CMK (cell line): ENCODE measurements at places on chromosomes 12 and 14.

GRCh38 chr12:13097491-13098011, 5.9 kb downstream of the GSG1 start:
- no peak for DNase-seq

DNA sequence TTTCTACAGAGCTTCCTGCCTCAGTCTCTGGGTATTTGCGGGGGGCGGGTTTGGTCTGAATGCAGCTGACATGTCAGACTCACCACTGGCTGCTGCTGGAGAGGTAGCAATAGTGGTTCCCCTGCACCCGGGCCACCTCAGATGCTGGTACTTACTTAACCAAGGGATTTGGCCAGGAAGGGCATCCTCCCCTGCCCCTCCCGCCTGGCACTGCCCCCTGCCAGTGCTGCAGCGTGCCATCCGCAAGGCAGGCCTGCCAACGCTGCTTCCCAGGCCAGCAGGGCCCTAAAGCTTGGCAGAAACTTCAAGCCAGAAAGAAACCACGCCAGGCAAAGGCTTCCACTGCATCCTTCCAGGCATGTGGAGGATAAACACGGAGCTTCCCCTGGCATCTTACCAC, 22.1 kb downstream of the RAB35 start:
- DNase-seq, result no peak

GRCh38 chr12:51864833-51865670, 16.5 kb upstream of the FIGNL2 start:
- DNase-seq, result no peak

GRCh38 chr12:29578731-29579130, 81.2 kb upstream of the OVCH1 start:
- no peak for DNase-seq

GRCh38 chr14:73008501-73008900, 18.4 kb downstream of the ZFYVE1 start:
- DNase-seq, result no peak

DNA sequence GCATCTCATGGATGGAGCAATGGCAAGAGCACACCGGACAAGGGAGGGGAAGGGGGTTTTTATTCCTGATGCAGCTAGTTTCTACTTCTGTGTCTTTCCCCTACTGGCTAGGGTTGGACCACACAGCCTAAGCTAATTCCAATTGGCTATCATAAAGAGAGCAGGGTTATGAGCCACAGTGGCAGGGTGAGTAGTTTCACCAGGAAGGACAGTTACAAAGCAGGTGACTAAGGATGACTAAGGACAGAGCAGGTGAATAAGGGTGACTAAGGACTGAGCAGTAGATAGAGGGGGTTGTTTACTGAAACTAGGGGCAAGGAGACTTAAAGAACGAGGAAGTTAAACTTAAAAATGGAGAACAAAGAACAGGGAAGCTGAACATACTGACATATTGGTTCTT, 321.4 kb upstream of the SEL1L start:
- DNase-seq, result no peak

DNA sequence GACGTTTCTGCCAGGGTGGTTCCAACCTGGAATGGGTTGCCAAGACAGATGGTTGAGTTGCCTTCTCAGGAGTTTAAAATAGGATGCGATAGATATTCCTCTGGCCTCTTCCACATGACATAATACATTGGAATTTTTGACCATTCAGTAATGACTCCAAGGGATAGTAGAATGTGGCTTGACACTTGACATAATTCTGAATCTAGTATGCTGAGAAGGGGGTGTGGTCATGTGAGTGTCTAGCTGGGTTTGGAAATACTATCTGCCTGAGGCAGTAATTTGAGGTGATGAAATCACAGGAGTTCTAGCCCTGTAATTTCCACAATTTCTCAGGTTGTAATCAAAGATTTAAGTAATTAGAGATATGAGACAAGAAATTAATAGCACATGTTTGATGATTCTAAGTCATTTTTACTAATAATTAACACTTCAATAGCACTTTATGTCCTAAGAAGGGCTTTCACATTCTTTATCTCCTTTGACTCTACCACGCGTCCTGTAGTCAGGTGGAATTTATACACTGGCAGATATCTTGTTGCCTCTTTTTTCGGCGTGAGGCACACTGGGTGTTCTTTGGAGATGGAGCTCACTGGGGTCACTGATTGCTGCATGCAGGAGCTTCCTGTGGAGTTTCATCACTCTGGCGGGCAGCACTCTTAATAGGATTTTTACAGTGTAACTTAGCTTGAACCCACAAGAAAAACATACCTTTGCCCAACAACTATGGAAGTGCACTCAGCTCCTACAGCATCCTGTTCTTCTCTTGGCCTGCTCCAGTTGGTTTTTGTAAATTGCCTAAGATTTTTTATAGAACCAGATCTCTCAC, 3.2 kb upstream of the AMIGO2 start:
- DNase-seq, result no peak

- no peak for DNase-seq
These were observed 4.8 kb downstream of the MEG3 start for GRCh38 chr14:100830681-100831080.

DNA sequence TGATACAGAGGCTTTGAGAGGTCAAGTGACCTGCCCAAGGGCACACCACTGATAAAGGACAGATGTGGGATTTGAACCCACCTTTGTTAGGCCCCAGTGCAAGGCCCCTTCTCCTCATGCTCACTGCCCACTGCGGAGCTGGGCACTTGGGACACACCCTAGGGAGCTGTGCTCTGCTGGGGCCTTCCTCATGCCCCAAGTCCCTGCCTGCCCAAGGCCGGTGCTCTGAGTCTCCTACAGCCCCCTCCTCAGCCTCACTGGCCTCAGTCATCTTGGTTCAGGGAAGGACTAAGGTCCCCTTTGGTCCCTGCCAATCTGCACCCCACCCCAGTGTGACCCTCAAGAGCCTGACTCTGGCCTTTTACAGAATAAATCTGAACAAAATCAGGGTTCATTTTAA, 7.9 kb upstream of the OAS3 start:
- DNase-seq, result no peak

GRCh38 chr12:106816231-106816630, 41.7 kb downstream of the RIC8B start:
- no peak for DNase-seq

DNA sequence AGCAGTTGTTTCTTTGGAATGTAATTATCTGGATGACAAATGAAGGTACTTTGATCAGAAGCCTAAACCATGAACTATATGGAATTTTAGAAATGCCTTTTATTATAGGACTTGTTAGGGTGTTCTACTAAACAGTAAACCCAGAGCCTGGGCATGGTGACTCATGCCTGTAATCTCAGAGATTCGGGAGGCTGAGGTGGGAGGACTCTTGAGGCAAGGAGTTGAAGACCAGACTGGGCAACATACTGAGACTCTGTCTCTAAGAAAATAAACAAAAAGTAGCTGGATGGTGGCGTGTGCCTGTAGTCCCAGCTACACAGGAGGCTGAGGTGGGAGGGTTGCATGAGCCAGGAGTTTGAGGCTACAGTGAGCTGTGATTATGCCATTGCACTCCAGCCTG, 23.9 kb downstream of the PALS1 start:
- DNase-seq, result no peak

- no peak for DNase-seq
These were observed 23.8 kb downstream of the HSPB8 start for GRCh38 chr12:119202544-119202943.

DNA sequence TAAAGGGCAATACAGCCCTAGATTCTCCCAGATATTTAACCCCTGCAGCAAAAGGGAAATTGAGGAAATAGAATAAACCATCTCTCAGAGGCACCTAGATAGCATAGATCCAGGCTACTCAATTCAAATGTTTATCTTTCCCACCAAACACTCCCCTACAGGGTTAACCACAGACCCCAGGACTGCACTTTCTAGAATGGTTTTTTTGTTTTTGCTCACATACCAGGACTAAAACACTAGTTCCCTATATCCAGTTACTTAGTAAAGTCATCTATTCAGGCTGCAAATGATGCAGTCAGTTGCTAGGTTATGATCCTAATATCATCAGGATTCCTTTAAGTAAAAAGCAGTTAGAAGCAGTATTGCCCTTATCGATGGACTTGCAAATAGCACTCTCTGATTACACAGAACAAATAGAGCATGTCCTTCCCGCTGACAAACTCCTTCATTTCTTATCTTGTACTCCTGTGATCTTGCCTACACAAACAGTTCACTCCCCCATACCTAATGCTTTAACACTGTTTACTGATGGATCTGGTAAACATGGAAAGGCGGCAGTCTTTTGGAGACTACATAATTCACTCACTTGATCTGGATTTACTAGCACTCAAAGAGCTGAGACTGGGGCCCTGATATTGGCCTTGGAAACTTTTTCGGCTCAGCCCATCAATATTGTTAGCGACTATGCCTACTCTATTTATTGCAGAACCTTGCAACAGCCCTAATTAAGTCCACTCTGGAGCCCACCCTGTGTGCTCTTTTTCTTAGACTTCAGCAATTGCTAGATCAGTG, 257.2 kb upstream of the DIO2 start:
- DNase-seq, result no peak

GRCh38 chr14:42185718-42186117, 579.0 kb downstream of the LRFN5 start:
- no peak for DNase-seq

GRCh38 chr12:132327336-132328171, 1.8 kb downstream of the GALNT9 start:
- no peak for DNase-seq

DNA sequence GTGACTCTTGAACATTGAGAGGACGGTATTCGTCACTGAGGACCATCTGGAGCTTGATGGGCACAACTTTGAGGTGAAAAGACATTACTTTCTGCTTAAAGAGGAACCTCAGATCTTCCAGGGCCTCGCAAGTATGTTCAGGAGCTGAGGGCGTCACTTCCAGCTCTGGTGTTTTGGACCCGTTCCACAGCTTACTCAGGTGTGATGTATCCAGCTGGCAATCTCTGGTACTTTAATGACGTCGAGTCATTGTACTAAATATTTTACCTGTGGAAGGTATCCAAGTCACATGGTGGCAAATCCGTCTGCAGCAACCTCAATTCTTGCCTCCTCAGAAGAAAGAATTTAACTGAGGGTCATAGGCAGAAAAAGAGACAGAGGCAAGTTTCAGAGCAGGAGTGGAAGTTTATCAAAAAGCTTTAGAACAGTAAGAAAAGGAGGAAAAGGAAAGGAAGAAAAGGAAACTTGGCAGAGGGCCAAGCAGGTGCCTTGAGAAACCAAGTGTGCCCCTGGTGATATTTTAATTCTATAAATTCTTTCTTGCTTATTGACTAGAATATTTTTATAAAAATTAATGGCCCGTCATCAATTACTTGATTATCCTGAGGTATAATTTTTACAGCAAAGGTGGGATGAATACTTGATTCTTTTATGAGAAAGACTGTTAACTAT, 250.6 kb downstream of the AEBP2 start:
- no peak for DNase-seq

DNA sequence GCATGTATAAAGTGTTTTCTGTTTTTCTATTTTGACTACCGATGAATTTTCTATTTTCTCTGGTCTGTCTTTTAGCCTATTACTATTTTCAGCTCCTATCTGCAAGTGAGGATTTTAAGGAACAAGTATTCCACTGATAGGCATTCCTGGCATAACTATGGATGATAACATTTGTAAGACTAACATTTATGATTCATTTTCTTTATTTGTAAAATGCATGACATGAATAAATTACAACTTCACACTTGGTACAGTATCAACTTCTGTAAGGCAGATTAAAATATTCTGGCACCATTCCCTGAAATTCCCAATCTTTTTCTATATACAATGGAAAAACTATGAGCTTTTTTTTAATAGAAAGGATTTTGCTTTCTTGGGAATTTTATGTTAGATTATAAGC, 121.0 kb upstream of the GARIN2 start:
- DNase-seq, result no peak

- DNase-seq, result no peak
These were observed 71.3 kb upstream of the SCN8A start for GRCh38 chr12:51519755-51520154.

DNA sequence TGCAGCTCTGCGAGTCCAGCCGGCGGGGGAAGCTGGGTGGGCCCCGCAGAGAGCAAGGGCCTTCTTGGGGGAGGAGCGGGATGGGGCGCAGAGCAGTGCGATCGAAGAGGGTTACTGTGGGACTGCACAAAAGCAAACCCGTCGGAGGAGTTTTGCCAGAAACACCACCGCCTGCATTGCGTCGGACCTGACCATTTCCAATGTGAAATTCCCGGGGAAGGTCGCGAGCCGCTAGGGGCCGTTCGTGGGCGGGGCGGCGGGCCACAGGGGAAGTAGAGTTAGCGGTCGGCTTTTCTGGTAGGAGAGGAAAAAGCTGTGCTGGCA, 333 bp upstream of the KCNA1 start:
- no peak for DNase-seq

GRCh38 chr14:60179431-60179869, 14.3 kb upstream of the DHRS7 start:
- DNase-seq, result no peak

- no peak for DNase-seq
These were observed 97.5 kb upstream of the FKBP4 start for GRCh38 chr12:2697057-2697800.

DNA sequence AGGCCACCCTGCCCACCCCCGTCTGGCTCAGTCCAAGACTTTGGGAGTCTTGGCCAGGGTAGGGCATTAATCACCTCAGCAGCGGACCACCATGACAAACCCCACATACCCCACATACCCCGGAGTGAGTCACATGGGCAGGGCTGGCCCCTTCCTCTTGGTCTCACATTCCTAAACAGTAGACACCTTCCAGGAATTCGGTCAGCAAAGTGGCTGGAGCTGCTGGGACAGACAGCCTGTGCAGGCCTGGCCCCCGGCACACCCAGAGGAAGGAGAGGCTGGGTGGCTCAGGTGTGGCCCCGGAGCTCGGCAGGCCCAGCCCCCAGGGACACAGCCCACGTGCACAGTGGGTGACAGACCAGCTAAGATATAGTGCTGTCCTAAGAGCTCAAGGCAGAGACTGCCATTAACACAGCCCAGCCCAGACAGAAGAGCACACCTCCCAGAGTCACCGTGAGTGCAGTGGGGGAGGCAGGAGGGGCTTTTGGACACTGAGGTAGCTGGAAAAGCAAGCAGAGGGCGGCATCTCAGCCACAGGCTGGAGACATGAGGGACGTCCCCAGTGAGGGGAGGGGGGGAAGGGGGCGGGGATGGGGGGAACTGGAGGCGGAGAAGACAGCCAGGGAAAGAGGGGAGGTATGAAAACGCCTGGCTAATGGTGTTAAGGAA, 24.0 kb downstream of the CCDC85C start:
- no peak for DNase-seq

DNA sequence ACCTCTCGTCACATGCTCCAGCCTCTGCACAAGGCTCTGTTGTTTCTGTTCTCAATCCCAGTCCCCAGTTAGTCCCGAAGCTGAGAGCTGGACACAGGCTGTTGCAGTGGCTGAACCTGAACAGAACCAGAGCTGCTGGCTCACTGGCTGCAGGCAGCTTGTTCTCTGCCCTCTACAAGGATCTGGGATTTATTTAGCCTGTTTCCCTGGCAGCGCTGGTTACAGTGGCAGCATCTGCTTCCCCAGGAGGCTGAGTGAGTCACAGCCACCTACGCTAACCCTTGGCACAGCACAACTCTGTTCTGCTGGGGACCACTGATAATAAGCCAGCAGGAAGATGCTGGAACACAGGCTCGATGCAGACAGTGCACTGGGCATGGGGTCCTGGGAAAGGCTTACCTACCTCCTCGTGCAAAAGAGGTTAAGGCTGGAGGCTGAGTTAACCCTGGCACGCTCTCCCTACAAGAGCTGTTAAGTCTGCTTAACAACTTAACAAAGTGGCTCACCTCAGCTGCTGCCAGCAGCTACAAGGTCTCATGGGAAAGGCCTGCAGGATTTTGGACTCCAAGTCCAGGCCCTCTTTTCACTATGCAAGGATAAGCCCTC, 299.6 kb downstream of the PCNX1 start:
- no peak for DNase-seq
